ENCODE measurements at places on chromosomes 6 and 20. TPM values are rescaled to one million over a fixed set of nuclear protein-coding genes. Genes with fewer than 3 reads are reported as not detected.

The ADGB gene
- 0.31 TPM for total RNA-seq

The FNDC11 gene
- total RNA-seq: 0.94 TPM

The PRDM1 gene
- 15.9 TPM for total RNA-seq

- DNase-seq: no peak
These were observed 469.5 kb downstream of the QKI start for GRCh38 chr6:163883984-163884383.

The RBM24 gene
- total RNA-seq: 3.1 TPM

The FAM83C gene
- total RNA-seq: not detected

DNA sequence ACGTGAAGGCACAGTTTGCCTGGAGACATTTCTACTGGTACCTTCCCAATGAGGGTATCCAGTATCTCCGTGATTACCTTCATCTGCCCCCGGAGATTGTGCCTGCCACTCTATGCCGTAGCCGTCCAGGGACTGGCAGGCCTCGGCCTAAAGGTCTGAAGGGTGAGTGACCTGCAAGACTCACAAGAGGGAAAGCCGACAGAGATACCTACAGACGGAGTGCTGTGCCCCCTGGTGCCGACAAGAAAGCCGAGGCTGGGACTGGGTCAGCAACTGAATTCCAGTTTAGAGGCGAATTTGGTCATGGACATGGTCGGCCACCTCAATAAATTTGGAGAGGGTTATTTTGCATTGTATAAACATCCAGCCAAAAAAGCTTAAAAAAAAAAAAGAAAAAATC is 420.3 kb upstream of the FLRT3 start:
- DNase-seq: no peak

The HSPA1L gene
- total RNA-seq: 2.8 TPM

GRCh38 chr20:64080013-64080812 is at the start of gene OPRL1:
OPRL1 (plus strand) TSS chr20:64080082; CDS start chr20:64092721, 12,639 bp downstream.
- DNase-seq: no peak

- no peak for DNase-seq
These were observed 13.2 kb downstream of the HSPA12B start for GRCh38 chr20:3745686-3746173.

GRCh38 chr6:14305131-14305530 is 187.6 kb downstream of the CD83 start:
- DNase-seq: no peak

GRCh38 chr6:121347484-121347883 is 13.2 kb upstream of the TBC1D32 start:
- DNase-seq: no peak

The ZBTB22 gene
- 23.2 TPM for total RNA-seq

GRCh38 chr6:5108536-5109150 is 23.5 kb downstream of the PPP1R3G start:
- no peak for DNase-seq

The TINAG gene
- total RNA-seq: 0.31 TPM

GRCh38 chr6:75830959-75831885 is 82.2 kb downstream of the MYO6 start:
- DNase-seq: no peak

DNA sequence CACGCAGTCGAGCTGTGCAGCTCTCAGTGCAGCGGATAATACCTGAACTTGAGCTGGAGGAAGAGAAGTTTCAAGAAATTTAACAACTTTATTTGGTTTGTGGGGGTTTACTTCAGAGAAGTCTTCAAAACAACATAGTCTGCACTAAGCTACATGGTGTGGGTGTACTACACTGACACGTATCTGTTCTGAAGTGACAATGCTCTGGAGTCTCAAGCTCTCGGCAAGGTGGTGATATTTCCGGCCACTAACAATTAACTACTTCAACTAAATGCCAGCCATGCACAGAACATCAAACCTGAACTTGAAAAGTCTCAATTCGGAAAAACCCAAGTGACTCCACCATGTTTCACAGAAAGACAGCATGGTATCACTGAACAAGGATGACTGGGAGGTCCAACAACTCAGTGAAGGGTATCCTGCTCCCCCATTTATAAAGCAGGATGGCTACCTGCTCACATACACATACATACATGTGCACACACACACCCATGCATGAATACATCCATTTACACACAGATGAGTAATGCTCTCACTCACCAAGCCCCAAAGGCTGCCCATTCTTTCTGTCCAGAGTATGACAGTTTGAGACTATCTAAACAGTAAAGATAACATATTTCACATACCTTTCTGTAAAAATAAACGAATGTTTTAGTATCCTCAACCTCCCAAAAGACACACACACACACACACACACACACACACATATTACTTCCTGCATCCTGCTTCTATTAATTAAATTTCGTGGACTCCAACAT is 15.4 kb upstream of the ANKRD60 start:
- DNase-seq: no peak

GRCh38 chr20:62060631-62061541 is 4.8 kb downstream of the TAF4 start:
- peak; percentile 23 for DNase-seq

The CENPB gene
- 71.0 TPM for total RNA-seq

DNA sequence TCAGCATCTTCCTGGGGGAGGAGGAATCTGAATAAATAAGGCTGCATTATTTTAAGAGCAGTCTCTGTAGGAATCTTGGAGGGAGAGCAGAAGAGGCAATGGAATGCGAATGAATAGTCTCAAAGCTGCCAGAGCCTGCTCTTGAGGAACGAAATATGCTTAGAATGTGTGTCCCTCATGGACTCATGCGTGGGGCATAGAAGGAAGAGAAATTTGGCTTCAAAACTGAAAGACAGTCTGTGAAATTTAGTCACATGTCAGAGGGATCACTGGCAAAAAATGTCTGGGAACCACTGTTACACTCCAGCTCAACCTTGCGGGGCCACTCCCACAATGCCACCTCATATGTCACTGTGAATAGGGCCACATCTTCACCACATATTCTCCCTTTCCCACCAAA is 95.5 kb downstream of the GJA10 start:
- no peak for DNase-seq

The BNIP5 gene
- total RNA-seq: not detected

The RAB44 gene
- total RNA-seq: 0.27 TPM

Measured in sciatic nerve (tissue), 2 donors.